RWPE1 (cell line): ENCODE measurements at places on chromosomes 6 and 20.

- no peak for DNase-seq
Measured at GRCh38 chr6:25645916-25646315, 6.1 kb upstream of the SCGN start.

DNA sequence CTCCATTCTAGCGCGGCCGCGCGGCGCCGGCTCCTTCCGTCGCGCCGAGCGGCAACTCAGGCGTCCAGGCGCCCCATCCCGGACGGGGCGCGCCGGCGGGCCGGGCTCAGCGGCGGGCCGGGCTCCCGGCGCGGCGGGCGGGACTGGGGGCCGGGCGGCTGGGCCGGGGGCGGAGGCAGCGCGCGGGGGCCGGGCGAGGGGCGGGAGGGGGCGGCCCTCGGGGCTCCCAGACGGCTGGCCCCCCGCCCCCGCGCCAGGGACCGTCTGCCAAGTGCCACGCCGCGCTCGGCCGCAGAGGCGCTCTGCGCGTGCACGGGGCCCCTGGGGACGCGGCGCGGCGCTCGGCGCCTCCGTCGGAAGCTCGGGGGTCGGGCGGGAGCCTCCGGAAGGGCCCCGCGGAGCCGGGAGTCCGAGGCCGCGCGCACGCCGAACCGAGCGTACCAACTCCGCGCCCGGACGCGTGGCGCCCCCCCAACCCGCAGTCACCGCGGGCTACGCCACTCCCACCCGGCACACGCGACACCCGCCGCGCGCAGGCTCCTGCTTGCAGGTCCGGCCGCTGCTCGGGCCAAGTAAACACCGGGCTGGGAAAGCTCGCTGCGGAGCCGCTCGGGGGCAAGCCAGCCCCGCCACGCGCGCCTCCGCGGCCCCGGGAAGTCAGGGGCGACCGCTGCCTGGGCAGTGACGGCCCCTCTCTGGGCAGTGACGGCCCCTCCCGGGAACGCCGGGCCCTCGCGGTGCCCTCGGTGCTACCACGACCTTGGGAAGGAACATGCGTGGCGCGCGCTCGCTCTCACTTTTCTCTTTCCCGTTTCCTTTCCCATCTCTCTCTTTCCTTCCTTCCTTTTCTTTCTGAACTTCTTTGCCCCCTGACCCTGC lies at the start of gene PREX1:
Gene PREX1 (minus strand): TSS at position 145 of the 879 bp plus-strand sequence. CDS start 139 bp downstream, at position 6.
- peak; percentile 70 for DNase-seq

- peak; percentile 75 for DNase-seq
Measured at GRCh38 chr6:148263010-148263409, 79.6 kb upstream of the SASH1 start.

DNA sequence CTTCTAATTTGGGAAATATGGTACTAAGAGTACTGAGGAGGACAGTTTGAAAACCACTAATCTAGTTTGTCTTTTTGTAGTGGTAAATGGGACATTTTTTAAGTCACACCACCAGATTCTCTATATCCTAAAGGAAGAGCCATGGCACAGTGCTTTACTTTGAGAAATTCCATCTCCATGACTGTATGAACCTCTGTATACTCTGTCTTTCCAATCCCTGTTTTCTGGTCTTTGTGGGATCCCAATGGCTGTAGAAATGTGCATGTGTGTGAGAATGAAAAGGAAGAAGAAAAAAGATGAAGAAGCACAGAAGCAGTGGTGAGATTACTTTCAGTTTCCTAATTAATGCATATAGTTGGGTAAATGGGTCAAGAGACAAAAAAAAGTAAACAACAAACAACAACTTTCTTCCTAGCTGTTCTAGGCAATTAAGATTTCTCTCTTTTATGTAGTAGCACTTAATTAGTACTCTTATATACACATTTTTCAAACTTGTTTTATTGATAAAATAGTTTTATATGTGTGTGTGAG lies 141.2 kb upstream of the HCRTR2 start:
- no peak for DNase-seq

GRCh38 chr20:50052550-50053361 lies 60.2 kb downstream of the UBE2V1 start:
- DNase-seq: no peak

DNA sequence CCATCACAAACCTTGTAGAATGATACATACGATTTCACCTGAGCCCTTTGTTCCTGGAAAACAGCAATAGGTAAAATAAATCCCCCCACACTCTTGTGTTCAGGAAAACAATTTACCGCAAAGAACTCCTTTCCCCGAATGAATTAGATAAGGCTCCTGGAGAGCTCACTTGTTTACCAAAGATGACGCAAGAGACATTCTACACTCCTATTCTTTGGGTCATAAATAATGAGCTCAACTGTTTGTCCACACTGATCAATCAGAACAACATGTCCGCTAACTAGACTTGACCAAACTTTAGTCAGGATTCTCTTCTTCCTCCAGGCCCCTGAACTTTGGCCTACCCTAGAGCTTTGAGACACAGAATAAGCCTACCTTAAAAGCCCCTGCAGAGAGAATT lies 271.9 kb upstream of the OPRM1 start:
- DNase-seq: no peak

GRCh38 chr6:169852504-169853195 lies 101.2 kb downstream of the ERMARD start:
- DNase-seq: no peak

DNA sequence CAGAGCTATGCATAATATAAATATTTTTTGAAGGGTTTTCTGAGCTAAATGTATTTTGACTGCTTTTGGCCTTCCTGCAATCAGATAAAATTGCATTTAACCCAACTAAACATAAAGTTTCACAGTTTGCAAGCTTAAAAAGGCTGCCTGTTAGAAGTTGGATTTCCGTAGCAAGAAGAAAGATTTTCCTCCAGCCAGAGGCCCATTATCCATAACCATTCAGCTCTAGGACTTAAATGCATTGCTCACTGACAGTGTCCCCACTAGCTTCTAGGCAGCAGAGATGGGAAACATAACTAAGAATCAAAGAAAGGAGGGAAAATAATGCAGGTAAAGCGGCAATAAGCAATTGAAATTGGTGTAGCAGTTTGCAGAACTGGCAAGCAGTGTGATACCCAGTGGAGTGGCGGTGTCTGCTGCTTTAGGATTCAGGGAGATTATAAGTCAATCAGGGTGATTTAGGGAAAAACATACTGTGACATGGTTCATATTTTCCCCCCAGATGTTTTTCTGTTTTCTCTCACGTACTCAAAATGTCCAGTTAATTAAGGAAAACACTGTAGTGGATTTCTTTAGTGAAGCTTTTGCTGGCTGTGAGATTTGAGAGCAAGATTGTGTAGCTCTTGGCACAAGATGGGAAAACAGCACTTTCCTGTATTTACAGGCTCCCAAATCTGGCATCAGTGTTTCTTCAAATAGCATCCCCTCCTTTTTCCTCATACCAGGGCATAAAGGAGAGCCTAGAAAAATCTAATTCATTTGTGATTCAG lies 69.1 kb downstream of the CTNNBL1 start:
- no peak for DNase-seq
